ENCODE measurements at places on chromosomes 11 and 22. TPM values are rescaled to one million over a fixed set of nuclear protein-coding genes. Genes with fewer than 3 reads are reported as not detected.
A peak's percentile ranks its signal among the peaks of the same experiment; 100 is the strongest.

Gene SOX10
- 2.7 TPM for total RNA-seq

Gene MAFF
- total RNA-seq = 4.6 TPM

- peaks cover 85% of the 10 kb centered on the region for H3K27me3 ChIP-seq
- DNase-seq = no peak
- no peaks in the 10 kb centered on the region for H3K36me3 ChIP-seq
- peaks cover 42% of the 10 kb centered on the region for H3K4me1 ChIP-seq
- peak overlapping the region; percentile 95 for H3K4me3 ChIP-seq
- no peak overlapping the region for H3K27ac ChIP-seq
These were observed 938 bp downstream of the FXYD6 start for GRCh38 chr11:117875382-117876058.

- no peak for DNase-seq
- no peak overlapping the region for H3K27ac ChIP-seq
- no peak overlapping the region for H3K4me3 ChIP-seq
- peaks cover 42% of the 10 kb centered on the region for H3K36me3 ChIP-seq
These were observed 23.6 kb downstream of the FBLN1 start for GRCh38 chr22:45526281-45526680.

DNA sequence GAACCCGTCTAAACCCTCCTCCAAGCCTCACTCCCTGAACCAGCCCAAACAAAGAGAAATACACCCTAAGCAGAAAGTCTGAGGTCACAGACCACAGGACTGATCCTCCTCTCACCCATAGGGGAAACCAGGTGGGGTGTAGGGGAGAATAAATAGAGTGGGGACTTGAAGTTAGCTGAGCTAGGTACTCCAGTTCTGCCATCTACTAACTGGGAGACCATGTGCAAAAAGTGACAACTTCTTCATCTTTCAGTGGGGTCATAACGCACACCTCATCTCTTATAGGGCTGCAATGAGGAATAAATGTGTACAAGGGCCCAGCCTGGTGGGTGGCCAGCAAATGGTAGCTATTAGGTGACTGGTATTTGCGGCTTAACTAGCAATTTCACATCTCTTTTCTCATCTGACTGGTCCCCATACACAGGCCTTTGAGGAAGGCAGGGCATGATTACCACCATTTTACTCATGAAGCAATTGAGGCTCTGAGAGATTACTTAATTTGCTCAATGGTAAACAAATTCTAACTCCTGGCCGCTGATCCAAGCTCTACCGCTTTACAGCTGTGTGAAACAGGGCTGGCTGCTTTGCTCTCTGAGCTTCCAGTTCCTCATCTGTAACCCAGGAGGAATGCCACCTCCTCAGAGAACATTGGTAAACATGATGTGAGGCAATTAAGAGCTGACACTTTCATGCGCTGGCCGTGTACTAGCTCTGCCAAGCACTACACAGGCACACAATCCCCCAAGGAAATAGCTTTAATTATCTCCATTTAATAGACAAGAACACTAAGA, 16.6 kb downstream of the TBC1D10A start:
- peaks cover 10% of the 10 kb centered on the region for H3K4me1 ChIP-seq
- no peak for DNase-seq
- no peaks in the 10 kb centered on the region for H3K36me3 ChIP-seq
- no peaks in the 10 kb centered on the region for H3K27me3 ChIP-seq
- no peak overlapping the region for H3K27ac ChIP-seq
